Naive thymus-derived CD4-positive, alpha-beta T cell (primary cell): ENCODE measurements at places on chromosomes 12 and 14. TPM values are rescaled to one million over a fixed set of nuclear protein-coding genes. Genes with fewer than 3 reads are reported as not detected.

The DPY19L2 gene
- total RNA-seq, result 3.1 TPM

The ARG2 gene
- 5.1 TPM for total RNA-seq

The WDHD1 gene
- 3.6 TPM for total RNA-seq

The SLC11A2 gene
- total RNA-seq, result 49.3 and 50.9 TPM in 2 replicates

GRCh38 chr12:112308161-112308560, 74.1 kb downstream of the HECTD4 start:
- DNase-seq, result no peak

DNA sequence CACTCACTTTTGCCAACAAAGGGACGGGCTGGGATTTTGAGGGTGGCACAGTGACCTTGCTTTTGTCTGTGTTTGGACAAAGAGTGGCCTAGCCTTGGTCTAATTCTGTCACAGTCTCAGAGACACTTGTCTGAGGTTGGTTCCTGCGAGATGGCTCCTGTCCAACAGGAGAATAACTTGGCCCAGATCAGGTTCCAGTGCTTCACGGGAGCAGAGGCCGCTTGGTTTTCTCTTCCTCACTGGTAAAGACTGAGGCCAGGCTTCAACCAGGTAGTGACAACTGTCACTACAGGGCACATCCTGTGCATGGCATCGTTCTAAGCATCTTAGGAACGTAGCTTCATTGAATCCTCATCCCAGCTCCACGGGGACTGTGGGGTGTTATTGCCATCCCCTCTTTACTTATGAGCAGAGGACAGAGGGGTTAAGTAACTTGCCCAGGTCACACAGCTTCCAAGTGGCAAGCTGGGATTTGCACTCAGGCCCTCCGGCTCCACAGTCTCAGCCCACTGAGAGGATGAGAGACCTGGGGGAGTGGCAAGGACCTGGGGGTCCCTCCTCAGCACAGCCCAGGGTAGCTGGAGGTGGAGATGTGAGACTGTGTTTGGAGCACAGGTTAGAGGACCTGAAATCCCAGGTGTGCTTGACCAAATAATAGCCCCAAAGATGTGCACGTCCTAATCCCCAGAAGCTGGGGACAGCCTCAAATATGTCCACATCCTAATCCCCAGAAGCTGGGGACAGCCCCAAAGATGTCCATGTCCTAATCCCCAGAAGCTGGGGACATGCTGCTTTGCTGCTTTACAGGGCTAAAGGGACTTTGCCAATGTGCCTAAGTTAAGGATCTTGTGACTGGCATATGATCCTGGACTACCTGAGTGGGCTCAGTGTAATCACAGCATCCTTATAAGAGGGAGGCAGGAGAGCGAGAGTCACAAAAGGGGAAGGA, 179.2 kb upstream of the RTL1 start:
- DNase-seq, result no peak

DNA sequence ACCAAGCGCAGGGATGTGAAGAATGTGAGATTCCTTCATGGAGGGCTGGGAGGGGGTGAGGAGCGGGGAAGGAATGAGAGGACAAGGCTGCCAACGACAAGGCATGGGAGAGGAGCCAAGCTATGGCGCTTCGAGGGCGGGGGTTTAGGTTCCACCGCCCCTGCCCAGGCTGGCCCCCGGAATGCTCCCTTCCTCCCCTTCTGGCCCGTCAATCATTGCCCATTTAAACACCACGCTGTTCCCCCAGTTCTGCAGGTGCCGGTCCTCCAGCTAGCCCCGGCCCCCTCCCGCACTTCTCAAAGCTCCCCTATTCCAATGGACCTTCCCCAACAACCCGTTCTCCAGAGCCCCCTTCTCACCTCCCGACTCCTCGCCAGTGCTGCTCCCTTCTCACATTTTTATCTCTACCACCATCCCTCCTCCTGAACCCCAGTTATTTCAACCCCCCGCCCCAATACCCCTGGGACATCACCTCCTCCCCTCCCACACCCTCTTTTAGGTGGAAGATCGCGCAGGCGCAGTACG, 428 bp downstream of the RNF41 start:
- DNase-seq, result no peak

DNA sequence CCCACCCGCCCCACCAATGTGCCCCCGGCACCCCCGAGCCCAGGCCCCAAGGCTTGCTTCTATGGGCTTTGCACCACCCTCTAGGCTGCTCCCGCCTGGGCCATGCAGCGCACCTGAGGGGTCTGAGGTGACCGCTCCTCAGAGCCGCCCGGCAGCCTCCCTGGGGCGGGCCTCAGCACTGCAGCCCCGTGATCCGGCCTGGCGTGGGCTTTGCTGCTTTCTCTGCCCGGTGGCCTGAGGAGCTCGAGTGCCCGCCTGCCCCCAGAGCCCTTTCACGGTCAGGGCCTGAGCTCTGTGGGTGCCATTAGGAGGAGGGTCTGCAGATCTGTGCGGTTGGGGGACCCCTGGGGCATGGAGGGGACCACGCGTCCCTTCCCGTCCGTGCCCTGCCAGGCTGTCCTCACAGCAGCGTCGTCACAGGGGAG, 6.2 kb downstream of the MTA1 start:
- DNase-seq, result no peak

- DNase-seq, result no peak
These were observed 166.6 kb upstream of the ATP2B1 start for GRCh38 chr12:89875225-89875624.

- no peak for DNase-seq
These were observed 303.7 kb upstream of the DIO3 start for GRCh38 chr14:101257551-101257950.

DNA sequence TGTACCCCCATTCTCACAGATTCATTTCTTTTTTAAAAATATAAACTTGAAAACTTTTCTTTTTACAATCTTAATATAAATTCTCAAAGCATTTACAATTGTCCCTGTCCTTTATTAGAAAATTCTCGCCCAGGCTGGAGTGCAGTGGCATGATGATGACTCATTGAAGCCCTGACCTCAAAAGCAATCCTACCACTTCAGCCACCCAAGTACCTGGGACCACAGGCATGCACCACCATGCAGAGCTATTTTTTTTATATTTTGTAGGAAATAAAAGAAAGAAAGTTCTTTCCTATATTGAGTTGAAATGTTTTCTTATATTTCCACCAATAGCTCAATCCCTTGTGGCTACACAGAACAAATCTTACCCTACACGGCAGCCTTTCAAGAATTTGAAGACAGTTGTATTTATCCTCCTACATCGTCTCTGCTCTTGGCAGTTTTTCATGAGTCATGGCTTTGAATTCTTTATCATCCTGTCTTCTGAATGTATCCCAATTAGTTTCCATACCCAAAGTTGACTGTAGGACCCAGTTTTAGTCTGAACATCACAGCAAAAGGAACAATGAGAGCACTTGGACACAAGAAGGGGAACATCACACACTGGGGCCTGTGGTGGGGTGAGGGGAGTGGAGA, 52.4 kb downstream of the SYT1 start:
- no peak for DNase-seq

GRCh38 chr14:94348836-94349235, 25.7 kb upstream of the SERPINA6 start:
- no peak for DNase-seq

GRCh38 chr12:49505672-49506071, 33.2 kb upstream of the KCNH3 start:
- no peak for DNase-seq

DNA sequence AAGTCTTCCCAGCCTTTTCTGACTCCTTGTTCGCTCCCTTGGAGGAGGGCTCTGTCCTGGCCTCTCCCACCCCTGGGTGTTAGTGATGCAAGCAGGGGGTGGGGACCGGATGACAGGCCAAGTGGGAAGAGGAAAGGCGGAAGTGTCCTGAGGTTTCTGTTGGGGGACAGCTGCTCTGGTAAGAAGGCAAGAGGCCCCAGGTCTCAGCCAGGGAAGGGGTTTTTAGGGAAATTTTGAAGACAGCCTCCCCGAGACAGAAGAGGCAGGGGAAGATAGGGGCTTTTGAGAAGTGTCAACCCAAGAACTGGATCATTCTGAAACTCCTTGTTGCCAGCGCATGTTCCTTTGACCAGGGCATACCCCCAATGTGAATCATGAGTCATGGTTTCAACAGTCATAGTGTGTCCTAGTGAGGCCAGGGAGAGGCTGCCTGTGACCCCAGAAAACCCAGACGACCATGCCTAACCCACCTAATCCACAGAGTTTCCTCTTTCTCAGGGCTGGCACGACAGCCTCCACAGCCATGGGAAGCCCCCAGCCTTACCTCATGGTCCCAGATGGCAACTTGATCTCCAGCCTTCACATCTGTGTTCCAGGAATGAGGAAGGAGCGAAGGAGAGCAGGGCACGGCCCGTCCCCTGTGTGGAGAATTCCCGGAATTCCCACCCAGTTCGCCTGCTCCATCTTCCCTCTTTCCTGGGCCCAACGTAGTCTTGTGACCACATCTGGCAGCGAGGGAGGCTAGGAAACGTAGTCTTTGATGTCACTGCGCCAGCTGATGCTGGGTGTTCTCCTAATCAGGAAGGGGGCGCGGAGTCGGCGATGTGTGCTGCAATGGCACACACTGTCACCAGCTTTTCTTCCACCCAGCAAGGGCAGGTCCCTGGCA, 4.9 kb upstream of the GPR132 start:
- peak; percentile 8 for DNase-seq

- peak; percentile 19 for DNase-seq
These were observed 173.2 kb upstream of the MYL2 start for GRCh38 chr12:111093428-111094142.

- no peak for DNase-seq
These were observed 249.2 kb downstream of the TRHDE start for GRCh38 chr12:72521326-72521725.

DNA sequence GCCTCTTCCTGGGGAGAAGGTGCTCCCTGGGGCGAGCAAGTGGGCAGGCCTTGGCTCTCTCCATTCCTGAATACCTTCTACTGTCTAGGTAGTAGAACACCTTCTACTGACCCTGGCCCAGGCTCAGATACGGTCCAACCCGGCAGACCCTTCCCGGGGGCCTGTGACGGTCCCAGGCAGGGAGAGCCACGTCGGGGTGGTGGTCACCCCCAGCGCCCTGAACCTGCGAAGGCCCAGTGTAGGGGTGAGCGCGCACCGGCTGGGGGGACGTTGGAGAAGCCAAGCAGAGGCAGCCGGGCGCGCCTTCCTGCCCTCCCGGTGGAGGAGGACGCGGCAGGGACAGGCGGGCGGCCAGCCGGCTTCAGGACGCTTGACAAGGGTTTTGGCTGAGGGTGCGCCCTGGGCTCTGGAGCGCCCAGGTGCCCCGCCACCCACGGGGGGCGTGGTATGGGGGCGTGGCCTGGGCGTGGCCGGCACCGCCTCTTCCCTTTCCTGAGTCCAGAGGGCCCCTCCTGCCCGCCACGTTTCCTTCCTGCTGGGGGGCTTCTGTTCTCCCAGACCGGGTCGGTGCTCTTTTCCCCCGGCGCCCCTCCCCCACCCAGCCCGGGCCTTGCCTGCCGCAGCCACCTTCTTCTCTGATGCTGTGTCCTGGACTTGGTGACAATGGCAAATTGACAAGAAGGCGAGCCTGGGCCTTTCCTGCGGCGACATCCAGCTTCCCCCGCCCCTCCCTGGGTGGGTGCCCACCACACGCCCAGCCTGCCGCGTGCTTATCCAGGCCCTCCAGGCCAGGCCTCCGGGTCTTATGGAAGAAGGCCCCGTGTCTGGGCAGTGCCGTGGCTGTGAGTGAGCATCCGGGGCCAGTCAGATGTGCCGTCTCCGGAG, 24.5 kb upstream of the PPP1R13B start:
- DNase-seq, result peak; percentile 56

DNA sequence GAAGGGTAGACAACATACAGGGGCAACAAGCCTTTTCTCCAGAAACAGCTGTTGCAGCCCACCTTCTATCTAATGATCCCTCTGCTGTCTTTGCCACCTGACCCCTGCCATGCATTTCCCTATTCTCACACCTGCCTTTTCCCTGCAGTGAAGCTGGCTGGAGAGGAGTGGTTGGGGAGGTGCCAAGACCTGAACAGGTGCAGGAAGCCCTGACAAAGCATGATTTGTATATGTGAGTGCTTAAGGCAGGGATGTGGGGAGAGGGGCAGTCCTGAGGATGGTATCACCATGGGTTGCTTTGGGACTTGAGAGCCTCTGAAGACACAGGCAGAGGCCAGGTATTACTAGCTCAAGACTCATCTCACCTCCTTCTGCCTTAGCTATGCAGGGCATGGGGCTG, 2.9 kb upstream of the PFDN5 start:
- no peak for DNase-seq

- no peak for DNase-seq
These were observed 364.2 kb downstream of the SOX5 start for GRCh38 chr12:23585156-23585781.
